ENCODE measurements at places on chromosomes 13 and 19.

DNA sequence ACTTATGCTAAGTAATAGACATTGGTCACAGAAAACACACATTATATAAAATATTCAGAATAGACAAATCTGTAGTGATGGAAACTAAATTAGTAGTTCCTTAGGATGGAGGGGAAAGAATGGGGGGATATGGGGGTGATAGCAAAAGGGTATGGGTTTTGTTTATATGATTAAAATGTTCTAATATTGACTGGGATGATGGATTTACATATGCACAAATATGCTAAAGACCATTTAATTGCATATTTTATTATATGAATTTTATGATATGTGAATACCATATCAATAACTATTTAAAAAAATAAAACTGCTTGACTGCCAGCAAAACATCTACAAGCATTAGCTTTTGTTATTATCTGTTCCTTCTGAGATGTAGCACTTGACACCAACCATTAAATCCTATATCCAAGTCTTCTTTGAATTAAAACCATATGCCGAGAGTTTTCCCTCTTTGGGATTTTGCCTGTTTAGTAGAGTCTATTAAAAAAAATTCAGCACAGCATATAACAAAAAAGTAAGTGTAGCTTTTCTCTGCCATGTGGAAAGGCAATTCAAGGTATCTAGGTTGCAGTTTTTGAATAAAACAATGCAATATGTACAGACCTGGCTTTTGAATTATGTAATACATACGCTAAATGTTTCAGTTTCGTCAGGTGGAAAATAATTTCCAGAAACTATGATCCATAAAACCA, 2584.1 kb upstream of the PCDH20 start:
- no peak for DNase-seq

DNA sequence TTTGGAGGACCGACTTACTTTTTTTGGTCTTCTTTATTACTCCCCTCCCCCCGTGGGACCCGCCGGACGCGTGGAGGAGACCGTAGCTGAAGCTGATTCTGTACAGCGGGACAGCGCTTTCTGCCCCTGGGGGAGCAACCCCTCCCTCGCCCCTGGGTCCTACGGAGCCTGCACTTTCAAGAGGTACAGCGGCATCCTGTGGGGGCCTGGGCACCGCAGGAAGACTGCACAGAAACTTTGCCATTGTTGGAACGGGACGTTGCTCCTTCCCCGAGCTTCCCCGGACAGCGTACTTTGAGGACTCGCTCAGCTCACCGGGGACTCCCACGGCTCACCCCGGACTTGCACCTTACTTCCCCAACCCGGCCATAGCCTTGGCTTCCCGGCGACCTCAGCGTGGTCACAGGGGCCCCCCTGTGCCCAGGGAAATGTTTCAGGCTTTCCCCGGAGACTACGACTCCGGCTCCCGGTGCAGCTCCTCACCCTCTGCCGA, 409 bp downstream of the FOSB start:
- DNase-seq, result no peak

GRCh38 chr13:96415831-96416385, 326.0 kb downstream of the HS6ST3 start:
- no peak for DNase-seq

DNA sequence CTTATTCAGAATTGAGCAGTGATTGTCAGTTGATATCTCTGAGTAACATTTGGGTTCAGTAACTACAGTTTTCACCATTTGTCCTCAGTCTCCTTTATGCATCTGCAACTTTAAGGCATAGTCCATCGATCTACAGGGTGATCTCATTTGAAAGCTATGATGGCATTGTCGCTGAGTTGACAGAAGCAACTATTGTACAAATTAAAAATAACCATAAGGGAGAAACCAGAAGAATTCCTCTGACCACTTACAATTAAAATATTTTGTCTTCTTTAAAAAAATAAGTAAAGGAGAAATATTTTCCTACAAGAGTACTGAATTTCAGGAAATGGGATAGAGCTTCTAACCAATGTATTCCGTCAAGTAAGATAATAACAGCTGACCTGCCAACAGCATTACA, 30.6 kb downstream of the RAP2A start:
- DNase-seq, result no peak

- DNase-seq, result no peak
Measured at GRCh38 chr13:106373304-106373988, 162.0 kb downstream of the EFNB2 start.

GRCh38 chr13:46172531-46172991, 9.4 kb downstream of the LCP1 start:
- peak; percentile 77 for DNase-seq

DNA sequence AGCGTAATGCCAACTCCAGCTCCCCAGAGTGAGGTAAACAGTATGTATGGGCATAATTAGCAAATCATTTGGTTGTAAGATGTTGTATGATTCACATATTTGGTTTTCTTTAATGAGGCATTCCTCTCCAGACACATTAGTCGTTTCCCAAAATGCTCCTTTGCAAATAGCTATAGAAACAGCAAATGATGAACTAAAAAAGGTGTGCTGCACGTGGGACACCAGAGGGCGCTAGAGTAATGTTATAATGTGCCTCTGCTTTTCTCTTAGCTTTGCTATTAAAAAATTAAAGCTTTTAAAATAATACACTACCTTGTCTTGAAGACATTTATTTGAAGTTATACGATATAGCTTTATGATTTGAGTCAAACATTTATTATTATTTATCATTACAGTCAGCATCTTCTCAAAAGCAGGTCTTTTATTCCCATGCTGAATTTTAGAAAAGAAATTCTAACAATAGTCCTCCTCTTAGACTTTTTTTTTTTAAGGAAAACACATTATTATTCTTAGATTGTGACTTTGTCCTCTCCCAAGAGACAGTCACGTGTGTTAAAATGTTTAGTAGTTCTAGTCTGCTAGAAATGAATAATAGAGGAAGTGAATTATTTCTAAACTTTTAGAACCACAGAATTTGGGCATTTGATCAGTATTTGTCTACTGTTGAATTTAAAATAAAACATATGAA, 121.6 kb upstream of the FRY start:
- DNase-seq, result peak; percentile 71

- DNase-seq, result no peak
Measured at GRCh38 chr13:65808061-65808460, 1422.1 kb downstream of the PCDH9 start.

- no peak for DNase-seq
Measured at GRCh38 chr13:41973247-41973741, 12.4 kb upstream of the VWA8 start.

DNA sequence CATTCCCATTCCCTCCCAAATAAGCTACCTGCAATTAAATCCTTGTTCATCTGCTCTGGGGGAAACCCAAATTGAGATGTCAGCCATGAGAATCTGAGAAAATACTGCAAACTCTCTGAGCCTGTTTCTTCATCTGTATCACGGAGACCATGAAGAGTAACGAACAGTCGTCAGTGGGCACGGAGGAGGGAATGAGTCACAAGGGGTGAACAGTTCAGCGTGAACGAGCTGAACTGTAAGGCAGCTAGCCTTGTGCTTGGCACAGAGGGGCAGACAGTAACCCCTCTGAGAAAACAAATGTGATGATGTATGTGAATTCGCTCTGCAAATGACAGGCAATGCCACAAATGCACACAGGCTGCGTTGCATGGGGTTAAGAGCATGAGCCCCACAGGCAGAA, 288.7 kb downstream of the FOXO1 start:
- no peak for DNase-seq

DNA sequence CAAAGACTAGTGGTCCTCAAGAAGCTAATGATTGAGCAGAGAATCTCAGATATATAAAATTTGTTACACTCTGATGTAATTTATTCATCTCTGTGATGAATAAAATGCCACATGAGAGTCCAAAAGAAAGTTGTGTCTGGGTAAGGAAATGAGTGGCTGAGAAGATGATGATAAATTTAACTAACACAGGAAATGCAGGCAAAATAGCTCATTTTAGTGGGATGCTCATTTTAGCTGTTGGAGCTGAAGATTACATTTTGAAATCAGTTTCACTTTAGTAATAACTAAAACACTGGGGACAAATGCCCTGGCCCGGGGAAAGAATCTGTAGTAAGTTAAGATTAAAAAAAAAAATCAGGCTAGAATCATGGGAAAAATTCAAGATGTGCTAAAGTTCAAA, 35.2 kb downstream of the SPRY2 start:
- no peak for DNase-seq

GRCh38 chr13:28826368-28826767, 6.2 kb downstream of the MTUS2 start:
- DNase-seq, result no peak

GRCh38 chr13:106560821-106561220, 7.1 kb downstream of the ARGLU1 start:
- no peak for DNase-seq

- no peak for DNase-seq
Measured at GRCh38 chr13:48181482-48182145, 51.4 kb upstream of the ITM2B start.

GRCh38 chr13:88436974-88437373, 765.8 kb downstream of the SLITRK5 start:
- no peak for DNase-seq

DNA sequence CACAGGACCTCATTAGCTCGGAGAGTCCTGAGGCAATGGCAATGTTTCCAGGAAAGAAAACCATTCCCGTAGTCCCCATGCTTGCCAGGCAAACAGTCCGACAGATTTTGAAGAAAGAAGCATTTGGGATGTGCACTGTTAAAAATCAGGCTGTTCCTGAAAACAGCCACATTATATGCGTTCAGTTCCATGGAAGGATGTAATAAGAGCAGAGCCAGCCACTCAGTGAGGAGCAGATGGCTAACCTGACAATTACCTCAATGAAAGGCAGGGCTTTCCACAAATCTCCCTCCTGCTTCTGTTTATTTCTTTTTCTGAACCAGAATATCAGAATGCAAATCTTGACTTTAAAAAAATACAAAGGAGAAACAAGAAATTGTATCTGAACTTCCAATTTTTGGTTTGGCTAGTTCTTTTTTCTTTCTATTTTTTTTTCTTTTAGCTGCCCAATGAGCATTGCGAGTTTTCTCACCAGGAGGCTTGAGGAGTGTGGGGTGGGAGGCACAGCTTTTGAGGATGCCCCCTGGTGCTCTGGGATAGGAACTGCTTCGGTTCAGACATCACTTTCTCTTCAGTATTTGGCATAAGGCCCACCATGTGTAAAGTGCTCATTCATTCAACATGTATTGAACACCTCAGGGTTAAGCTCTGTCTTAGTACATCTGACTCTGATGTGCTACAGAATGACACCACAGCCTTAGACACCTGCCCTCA, 124.2 kb downstream of the TBC1D4 start:
- DNase-seq, result peak; percentile 70

GRCh38 chr19:33794683-33795369, 1.8 kb upstream of the KCTD15 start:
- no peak for DNase-seq

- no peak for DNase-seq
Measured at GRCh38 chr19:51786646-51787494, 8.1 kb upstream of the FPR3 start.

DNA sequence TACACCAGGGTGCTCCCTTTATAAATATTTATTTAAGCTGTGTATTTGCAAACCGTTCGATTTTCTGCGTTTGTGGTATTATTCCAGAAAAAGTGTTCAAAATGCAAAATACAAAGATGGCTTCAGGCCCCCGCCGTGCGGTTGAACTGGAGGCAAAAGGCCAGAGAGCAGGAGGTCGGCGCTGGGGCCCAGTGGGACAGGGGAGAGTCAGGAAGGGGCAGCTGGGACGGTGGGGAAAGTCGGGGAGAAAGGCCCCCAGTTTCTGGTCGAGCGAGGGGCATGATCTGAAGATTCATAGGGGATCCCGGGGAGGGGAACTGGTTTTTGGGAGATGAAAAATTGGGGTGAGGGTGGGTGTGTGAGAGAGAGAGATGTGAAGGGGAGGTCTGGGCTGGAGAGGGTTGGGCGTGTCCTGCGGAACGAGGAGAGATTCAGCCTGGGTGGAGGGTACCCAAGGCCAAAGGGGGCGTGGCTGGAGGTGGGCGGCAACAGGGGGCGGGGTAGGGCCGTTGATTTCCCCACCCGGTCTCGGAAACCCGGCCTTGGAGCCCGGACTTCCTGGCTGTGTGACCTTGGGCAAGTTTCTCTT, 678 bp downstream of the ISOC2 start:
- peak; percentile 38 for DNase-seq

DNA sequence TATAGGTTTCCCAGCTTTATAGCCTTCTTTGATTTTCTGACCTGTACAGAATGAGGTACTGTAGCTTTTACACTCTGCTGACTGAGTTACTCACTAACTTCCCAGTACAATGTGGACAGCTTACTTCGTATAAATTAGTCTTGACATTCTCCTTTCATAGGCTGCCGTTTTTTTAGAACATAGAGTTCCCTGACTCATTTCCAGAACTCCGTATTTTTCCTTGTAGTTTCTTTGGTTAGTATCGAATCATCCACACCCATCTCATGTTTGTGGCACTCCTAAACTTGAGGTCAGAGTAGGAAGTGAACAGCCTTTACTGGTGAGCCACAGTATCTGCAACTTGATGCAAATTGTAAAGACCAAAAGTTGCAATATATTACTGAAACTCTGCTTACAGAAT, 303.9 kb downstream of the SLITRK5 start:
- no peak for DNase-seq

DNA sequence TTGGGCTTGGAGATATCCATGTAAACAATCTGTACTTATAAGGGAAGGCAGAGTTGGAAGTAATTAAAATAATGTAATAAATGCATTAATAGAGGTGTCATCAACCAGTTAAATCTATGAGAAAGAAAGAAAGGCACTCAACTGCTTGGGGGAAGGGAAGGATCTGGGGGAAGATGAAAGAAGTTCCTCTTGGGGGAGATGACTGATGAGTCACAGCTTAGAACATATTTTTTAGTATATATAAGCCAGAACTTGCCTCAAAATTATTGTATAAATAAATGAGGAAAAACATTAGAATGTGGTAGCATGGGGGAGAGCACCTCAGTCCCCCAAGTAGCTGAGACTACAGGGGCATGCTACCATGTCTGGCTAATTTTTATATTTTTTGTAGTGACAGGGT, 205.8 kb downstream of the GGACT start:
- no peak for DNase-seq

GRCh38 chr13:45782327-45783045, 69.1 kb downstream of the SIAH3 start:
- DNase-seq, result no peak

GRCh38 chr13:74251778-74252519, 117.7 kb upstream of the KLF12 start:
- no peak for DNase-seq

DNA sequence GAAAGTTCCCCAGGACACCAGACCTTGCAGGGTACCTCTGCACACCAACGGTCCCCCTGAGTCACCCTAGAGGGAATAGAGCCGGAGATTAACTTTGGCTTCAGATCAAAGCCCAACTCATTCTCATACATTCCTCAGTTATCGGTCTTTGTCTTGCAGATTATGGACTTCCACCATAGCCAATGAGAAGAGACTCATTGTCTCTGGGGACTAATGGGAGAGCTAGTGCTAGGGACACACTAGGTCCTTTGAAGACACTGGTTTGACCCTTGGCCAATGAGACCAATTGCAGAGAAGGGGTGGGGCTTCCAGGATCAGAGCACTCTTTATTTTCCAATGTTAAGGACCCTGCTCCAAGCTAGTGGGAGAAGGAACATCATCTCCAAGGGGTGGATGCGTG, 6.1 kb downstream of the KLK7 start:
- DNase-seq, result no peak
